ENCODE measurements at places on chromosomes 5 and 9.
A peak's percentile ranks its signal among the peaks of the same experiment; 100 is the strongest.

GRCh38 chr5:82167372-82167935 is 110.7 kb downstream of the RPS23 start:
- no peak for DNase-seq

GRCh38 chr9:120642129-120642770 is 62.3 kb upstream of the CDK5RAP2 start:
- no peak for DNase-seq

- peak; percentile 7 for DNase-seq
Observed at GRCh38 chr5:73170522-73170921, 2.5 kb upstream of the TMEM174 start.

GRCh38 chr5:1961952-1962595 is 79.3 kb upstream of the IRX4 start:
- DNase-seq, result no peak

DNA sequence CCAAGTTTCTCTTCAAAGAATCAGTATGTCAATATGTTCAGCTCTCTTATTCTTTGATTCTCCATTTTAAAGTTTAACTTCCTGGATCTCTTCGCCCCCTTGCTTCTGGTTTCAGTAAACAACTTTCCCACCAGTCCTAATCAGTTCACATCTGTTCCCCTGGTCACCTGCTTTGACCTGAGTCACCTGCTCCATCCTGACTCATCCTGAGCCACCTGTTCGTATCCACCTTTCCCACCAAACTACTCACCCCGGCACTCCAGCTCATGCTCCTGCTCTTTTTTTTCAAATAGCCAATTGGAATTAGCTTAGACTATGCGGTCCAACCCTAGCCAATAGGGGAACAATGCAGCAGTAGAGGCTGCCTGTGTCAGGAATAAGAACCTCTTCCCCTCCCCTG is 23.6 kb upstream of the CSF1R start:
- no peak for DNase-seq

GRCh38 chr5:20554001-20554400 is 566.0 kb upstream of the CDH18 start:
- DNase-seq, result no peak

DNA sequence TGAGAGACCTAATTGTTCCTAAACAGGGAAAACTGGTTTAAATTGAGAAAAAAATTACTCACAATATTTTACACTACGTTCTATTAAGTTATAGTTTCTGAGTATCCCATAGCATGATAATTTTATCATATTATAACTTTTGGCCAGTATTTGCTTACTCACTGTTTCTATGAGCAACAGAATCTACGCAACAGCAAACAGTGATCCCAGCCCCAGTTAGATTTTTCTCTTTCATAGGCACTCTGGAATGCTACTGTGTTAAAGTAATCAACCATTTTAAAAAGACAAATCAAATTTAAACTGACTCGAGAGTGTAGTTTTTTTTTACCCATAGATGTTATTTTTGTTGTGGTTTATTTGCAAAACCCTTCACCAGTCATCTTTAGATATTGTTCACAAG is 107.2 kb downstream of the XRCC4 start:
- DNase-seq, result no peak

DNA sequence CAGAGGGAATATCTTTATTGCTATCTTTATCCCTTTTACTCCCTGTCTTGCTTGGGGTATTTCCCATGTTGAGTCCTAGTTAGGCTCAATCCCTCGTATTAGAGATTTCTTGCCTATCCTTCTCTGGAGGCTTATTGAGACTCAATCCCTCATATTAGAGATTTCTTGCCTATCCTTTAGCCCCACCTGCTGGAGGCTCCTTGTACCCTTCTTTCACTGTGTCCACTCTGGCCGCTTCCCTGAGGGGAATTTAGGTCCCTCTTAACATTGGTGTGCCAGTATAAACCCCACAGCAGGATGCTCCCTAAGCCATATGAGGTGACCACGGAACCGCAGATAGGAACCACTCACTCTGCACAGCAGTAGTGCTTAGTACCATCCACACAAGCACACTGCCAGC is 110.7 kb upstream of the MAMDC2 start:
- no peak for DNase-seq

DNA sequence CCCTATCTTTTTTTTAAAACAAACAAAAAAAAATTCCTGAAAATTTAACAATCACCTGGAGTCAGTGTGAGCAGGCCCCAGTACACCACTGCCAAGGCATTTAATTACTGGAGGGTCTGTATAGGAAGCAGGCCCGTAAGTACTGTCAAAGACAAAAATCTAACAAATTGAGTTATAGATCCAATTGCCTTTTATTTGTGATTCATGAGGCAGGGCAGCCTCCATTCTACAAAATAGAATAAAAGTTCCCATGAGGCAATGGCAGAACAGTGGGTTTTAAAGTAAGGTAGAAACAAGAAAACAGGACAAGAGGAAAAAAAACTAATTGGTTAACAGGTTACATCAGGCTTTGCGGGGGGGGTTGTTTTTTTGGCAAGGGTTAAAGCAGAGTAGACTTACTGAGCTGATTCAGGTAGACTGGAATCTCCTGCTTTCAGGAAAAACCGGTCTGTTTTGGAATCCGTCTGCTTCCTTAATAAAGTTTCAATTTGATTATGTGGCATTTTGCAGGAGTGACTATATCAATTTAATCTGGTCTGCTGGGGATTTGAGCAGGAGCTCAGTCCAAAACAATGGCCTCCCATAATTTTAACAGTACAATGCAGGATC is 48.9 kb downstream of the AUH start:
- no peak for DNase-seq

GRCh38 chr5:149893403-149893931 is 51.1 kb downstream of the PDE6A start:
- no peak for DNase-seq

- no peak for DNase-seq
Observed at GRCh38 chr5:14173377-14174229, 30.5 kb downstream of the TRIO start.

DNA sequence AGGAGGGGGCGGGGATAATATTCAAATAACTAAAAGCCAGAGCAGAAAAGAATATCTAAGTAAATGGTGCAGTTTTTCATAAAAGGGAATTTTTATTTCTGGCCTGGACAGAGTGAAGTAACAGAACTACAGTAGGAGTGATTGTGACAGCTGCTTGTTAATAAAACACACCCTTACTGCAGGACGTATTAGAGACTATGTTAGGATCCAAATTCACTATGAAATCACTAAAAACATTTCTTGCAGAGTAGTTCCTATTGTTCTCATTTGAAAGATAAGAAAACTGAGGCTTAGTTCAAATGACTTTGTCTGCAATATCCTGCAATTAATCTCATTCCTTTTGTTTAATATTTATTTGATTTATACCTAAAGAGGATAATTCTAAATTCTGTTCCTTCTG is 39.5 kb downstream of the FAM174A start:
- no peak for DNase-seq

- no peak for DNase-seq
Observed at GRCh38 chr9:72304538-72304937, 60.5 kb downstream of the ZFAND5 start.

DNA sequence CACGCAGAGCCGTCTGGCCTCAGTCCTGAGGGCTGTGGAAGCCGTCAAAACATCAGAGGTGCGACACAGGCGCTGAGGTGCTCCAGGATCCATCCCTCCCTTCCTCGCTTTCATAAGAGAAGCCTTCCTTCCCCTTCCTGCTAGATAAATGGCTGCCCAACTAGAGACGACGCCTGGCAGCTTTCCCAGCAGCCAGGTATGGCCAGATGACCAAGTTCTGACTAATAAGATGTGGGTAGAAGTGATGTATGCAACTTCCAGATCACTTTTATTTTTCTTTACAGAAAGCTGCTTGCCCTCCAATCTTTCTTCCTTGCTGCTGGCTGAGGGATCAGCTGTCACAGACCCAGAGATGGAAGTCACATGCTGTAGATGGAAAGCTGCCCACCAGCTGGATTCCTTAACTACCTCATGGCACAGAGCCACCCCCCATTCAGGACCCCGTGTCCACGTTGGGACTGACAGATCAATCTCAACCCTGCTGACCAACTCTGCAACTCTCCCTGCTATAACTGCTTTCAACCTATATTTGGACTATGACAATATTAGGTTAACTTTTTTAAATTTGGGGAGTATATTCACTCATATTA is 8.8 kb downstream of the MAPK9 start:
- DNase-seq, result no peak

GRCh38 chr9:95801797-95802196 is 73.7 kb upstream of the ERCC6L2 start:
- DNase-seq, result no peak

- DNase-seq, result no peak
Observed at GRCh38 chr5:114467729-114468128, 105.9 kb downstream of the KCNN2 start.

DNA sequence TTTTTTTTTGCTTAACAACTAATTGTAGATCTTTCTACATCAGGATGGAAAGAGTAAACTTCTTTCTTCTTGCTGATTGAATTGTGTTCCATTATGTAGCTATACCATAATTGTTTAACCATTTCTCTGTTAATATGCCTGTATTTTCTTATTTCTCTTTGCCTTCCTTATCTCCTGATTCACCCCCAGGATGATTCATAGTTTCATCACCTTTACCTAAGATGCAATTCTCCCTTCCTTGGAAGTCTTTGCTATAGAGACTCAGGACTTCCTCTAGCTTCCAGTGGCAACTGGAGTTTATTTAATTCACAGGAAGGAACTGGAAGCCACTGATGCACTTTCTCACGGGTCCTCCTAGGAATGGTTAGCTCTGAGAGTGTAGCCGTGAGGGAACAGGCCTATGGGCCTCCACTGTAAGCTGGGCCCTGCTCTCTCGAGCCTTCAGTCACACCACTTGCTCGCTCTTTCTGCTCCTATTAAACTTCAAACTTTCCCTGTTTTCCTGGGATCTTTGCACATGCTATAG is 83.1 kb downstream of the FGF1 start:
- no peak for DNase-seq

DNA sequence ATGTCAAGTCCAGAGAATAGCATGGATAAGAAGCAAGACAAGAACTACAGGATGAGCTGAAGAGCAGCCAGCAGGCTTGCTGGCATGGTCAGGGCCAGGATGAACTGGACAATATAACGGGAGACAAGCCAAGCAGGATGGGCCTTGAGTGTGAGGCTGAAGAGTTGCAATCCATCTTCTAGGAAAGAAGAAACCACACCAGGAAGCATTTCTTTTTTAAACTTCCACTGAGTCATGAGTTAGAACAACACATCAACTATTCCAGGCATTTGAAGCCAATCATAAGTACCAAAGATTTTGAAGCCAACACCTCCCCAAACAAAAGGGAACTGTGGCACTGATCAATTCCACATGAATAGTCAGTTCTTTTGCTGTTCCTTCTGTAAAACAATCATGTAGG is 27.3 kb downstream of the SLC31A2 start:
- DNase-seq, result no peak

DNA sequence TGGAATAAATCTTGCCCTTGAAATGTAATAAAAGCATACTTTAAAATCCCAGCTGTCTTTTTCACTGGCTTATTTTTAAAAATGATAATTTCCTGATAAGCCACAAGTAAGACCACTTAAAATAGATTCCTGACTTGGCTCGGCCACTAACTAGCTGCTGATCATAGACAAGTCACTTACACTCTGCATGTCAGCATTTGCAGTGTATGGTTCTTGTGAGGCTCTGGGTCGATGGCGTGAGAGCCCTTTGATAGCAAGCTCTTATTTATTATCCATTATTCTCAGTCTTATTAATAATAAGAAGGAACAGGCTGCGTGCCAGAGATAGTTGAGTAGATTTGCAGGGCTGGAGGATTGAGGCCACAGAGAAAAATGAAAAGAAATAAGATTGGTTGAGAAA is 110.7 kb upstream of the IL12B start:
- DNase-seq, result no peak

DNA sequence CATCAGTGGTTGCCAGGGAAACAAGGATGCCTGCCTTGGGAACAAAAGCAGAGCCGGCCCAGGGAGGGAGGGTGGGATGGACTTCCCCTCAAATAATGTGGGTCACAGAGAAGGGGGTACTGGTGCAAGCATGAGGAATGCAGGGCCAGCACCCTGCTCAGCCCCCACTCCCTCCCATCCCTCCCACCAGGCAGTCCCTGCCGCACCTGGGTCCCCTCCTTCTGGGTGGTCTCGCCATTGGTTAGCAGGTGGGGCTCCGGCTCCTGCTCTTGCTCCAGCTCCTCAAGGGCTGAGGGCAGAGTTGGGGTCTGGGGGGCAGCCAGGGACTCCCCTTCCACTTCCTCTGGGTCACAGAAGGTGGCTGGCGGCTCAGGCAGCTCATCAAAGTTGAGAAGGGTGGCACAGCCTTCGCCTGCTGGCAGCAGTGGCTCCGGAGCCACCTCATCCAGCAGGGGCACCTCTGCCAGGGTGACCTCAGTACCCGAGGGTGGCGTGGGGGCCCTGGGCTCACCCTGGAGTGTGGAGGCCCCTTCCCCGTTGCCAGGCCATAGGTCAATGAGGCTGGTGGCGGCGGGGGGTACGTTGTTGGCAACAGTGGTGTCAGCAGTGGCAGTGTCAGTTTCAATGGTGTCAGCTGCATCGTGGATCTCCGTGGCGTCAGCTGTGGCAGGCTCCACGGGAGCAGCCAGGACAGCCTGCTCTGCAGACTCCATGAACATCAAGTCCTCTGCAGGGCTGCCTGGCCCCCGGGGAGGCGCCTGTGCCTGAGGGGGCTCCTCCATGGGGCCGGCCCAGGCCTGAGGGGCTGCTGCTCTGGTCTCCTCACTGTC is 11.5 kb downstream of the PRR7 start:
- DNase-seq, result no peak

- DNase-seq, result peak; percentile 64
Observed at GRCh38 chr5:1140171-1140817, 28.4 kb upstream of the SLC12A7 start.

- no peak for DNase-seq
Observed at GRCh38 chr9:69874301-69875060, 53.9 kb downstream of the CFAP95 start.

DNA sequence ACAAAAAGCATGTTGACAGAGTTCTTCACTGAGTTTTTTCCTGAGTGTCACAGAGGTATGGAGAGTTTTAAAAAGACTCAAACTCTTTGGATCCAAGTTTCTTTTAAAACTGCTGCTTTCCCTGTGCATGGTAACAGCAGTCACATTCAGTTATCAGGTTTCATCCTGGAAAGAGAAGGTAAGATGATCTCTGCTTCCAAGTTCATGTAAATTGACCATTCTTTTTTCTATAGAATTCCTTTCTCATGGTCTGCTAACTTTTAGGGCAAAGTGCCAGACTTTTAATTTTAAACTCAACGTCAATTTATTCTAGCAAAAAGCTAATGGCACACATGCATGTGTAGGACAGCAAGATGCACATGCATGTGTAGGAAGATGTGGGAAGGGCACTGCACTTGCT is 52.5 kb upstream of the PRLR start:
- no peak for DNase-seq

DNA sequence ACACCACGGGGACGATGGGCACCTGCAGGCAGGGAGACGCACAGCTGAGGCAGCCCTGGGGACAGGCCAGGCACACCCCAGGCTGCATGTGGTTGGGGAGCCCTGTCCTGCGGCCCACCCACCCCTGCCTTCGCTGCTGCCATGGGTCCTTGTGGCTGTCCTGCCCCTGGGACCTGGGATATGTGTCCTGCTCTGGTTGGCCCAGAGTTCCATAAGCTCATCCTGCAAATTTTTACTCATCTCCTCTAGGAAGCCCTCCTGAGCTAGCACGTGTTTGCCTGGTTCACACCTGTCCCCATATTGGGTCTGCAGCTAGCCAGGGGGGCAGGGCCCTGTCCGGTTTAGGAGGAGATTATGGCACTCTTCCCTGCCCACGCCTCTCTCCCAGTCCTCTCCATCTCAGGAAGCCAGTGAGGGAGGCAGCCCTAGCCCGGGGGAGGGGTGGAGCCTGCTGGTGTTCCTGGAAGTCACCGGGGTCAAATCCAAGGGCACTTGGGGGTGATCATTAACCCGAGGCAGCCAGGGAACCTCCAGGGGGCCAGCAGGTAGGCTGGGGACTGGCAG is 12.2 kb downstream of the EGFL7 start:
- no peak for DNase-seq

All from CD4-positive, alpha-beta T cell treated with Interleukin-15 for 4 hours (primary cell).